ENCODE measurements at places on chromosomes 11 and 22.
A peak's percentile ranks its signal among the peaks of the same experiment; 100 is the strongest.

DNA sequence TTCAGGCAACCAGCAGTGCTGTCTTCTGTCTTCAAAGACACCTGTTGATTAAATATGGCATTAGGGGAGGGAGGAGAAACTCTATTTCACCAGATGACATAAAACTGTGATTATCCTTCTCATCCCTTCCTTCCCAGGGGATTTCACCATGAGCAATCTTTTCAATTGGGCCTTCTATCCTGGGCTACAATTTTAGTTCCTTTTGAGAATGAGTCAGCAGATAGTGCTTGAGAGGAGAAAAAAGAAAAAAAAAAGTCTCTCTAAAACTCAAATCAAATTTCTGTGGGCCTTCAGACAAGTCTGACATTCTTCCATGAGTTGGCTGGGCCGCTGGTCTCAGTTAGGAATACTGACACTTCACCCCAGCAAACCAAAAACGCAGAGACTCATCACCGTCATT, 7.2 kb downstream of the FLI1 start:
- no peak for DNase-seq

DNA sequence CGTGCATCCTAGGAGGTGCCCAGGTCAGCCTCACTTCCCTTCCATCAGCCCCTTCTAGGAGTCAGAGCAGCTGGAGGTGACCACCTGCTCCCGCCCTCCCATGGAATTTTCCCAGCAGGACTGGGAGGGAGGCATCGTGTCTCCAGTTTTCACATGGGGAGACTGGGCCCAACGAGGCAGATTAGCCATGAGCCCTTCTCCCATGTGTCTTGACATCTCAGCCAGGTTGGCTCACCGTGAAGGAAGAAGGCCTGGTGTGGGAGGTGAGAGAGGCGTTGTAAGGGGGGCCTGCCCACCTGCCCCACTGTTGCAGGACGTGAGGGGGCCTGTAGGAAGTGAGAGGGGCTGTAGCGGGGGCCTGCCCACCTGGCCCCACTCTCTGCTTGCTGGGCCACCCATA, 1521.4 kb downstream of the BRD1 start:
- no peak for DNase-seq

- DNase-seq: no peak
Observed at GRCh38 chr11:115180272-115180671, 323.9 kb downstream of the CADM1 start.

- DNase-seq: no peak
Observed at GRCh38 chr11:15903246-15903645, 453.1 kb downstream of the SOX6 start.

DNA sequence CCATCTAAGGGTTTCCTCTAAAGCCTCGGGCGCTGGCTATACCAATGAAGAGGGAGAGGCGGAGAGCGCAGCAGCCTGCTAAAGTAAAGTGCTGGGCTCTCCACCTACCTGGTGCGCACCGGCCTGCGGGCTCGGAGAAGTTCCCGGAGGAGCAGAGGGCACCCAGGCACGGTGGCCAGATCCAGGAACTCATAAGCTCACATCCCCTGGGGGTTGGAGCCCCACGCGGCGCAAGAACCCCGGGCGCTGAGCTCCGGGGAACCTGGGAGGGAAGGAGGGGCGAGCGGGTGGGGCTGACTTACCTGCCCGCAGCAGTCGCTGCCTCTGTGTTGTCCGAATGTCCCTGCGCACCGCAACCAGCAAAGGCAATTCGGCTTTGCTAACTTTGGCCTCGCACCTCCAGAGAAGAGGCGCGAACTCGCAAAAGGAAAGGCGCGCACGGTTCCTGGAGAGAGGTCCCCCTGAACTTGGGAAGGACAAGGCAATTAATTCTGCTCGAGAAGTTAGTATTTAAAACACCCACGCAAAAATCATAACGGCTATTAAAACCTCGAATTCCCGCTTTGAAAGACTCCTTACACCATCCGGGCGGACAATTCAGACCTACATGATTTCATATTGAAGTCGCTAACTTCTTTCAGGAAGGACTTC, 127.6 kb upstream of the C11orf58 start:
- DNase-seq: no peak

DNA sequence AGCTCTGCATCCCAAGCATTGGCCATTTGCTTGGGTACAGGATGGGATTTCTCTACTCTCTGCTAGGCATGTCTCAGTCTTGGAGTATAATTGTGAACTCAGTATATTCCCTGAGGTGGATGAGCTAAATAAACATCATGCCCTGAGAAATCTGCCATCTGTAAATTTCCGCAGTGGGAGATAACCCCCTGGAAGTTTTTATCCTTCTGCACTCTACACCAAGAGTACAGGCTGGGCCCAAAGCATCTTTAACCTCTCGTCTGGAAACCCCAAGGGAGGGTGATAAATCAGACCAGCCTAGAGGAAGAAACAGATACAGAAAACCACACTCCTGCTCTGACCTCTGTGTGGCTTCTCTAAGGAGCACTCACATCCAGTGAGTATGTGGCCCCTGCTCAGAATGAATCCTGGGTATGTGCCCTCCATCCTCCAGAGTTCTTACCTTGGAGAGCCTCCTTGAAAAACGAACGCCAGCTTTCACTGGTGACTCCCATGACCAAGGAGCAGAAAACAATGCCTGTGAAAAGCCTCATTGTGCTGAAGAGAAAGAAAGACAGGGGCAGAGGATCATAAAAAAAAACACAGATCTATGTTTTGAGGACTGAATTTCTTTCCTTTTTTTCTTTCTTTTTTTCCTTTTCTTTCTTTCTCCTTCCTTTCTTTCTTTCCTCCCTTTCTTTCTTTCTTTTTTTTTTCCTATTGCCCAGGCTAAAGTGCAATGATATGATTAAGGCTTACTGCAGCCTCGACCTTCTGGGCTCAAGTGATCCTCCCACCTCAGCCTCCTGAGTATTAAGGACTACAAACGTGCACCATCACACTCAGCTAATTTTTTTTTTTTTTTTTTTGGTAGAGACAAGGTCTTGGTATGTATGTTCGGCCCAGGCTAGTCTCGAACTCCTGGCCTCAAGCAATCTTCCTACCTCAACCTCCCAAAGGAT, 938 bp downstream of the SAA4 start:
- DNase-seq: no peak

DNA sequence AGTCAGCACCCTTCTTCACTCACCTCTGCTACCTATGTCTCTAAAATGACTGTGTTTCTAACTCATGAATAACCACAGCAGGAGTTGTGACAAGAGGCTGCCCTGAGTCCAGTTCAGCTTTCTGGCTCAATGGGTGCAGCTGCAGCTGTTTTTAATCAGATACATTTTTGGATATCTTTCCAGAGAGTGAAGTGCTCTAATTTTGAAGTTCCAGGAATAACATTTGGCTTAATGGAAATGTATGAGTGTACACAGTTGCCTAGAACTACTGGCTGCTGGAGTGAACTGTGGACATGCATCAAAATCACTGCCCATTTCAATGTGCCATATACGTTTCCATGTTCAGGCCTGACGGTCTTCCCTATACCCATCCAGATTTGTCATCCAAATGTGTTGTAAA, 769.5 kb upstream of the ANO3 start:
- DNase-seq: no peak

DNA sequence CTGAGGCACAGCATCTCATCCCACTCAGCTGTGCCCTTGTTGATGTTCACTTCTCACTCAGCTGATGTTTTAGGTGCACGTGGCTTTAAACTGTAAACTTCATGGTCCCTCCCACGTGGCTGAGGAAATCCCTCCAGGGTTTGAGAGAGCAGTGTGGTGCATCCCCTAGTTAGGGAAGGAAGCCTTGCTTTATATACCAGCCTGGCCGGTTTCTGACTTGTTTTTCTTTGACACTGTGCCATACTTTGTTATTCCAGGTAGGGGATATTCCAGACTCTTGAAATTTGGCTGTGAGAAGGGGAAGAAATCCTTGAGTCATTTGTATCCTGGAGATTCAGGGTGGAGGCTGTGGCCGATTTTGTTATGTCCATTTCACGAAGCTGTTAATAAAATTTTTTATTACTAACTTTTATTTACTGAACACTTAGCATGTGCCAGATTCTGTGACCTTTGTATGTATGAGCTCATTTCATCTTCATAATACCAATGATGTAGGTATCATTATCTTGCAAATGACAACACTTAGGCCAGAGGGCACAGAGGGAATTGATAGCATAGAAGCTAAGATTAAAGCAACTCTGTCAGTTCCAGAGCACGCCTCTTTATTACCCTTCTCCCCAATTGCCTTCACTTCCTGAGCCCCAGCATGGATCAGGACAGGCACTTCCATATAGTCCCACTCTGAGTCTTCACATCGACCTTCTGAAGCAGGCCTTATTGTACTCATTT, 116.6 kb downstream of the NAV2 start:
- DNase-seq: no peak

GRCh38 chr22:36329254-36330078, 58.3 kb downstream of the MYH9 start:
- DNase-seq: peak; percentile 81

GRCh38 chr11:70112017-70112434, 33.9 kb downstream of the ANO1 start:
- DNase-seq: no peak

DNA sequence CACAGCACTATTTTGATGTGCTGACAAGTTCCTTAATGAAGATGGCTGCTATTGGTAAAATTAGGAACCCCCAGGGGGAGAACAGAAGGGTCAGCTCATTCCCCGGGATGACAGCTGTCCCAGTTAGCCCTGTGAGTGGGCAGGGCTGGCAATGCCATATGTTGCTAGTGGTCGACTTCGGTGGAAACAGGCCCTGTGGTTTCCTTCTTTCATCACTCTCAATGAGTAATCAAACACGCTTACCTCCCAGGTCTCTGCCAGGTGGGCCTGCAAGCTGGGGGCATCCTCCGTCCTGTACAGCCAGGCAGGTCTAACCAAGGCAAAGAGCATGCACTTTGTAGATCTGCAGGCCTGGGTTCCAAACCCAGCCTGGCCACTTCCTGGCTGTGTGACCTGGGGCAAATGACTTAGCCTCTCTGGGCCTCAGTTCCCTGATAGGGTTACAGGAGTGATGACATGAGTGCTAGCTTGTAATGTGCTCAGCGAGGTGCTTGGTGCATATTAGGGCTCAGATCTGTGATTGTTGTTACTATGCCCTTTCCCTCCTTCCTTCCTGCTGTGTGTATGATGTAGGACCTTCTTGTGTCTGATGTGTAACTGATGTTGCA, 85.2 kb downstream of the TSPAN18 start:
- no peak for DNase-seq

- DNase-seq: no peak
Observed at GRCh38 chr11:73907191-73907590, 30.4 kb downstream of the PAAF1 start.

DNA sequence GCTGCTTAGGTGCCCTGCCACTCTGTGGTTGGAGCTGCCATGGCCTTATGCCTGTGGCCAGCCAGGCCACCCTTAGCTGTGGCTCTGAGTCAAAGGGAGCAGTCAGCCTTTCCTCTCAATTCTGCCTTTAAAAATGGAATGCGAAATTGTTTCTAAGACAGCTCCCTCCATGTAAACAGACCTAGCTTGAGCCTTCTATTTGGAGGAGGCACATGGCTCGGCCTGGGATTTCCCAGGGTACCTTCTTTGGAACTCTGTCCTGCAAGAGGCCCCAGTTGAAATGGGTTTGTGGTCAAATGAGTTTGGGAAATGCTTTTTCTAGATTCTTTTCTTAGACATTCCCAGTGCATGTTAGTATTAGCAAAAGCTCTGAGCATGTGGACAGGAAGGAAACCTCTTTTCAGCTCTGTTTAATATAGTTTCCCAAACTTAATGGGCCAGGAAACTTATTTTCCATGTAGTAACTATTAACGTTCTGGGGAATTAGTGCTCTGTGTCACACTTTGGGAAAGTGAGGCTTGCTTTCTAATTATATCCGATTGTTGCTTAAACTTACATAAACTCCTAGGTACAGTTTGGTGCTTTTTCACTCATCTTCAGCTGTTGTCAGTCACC, 7.8 kb downstream of the PHOX2A start:
- DNase-seq: no peak

DNA sequence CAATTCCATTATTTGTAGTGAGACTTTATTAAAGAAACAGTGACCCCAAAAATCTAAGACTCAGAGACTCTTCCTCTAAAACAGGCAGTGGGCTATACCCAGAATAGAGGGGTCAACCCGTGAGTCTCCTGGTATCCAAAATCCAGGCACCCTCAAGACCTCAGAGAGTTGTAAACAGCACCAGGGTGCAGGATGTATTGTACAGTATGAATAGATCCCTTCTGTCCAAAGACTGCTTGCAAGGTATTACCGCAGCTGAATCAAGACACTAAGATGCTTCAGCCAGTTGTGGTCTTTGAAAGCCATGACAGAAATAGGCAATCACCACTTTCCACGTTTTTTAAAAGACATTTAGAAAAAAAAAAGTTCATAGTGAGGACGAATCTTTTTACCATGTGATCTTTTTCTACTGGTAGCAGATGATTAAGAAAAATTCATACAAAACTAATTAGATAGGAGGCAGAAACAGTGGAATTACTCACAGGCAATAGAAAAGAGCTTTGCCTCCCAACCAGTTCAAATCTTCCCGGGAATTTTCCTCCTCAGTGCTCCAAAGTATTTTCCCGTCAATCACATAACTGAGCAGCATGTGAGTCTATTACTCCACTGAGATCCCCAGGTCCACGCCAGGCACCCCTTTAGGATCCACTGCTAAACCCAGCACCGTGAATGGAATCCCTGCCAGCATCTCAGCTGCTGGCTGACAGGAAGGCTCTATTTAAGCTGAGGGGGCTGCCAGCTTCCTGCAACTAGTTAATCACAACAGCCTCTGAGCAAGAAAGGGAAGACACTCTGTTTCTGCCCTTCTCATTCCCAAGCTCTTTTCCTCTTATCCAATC, 113.1 kb downstream of the ETS1 start:
- no peak for DNase-seq

DNA sequence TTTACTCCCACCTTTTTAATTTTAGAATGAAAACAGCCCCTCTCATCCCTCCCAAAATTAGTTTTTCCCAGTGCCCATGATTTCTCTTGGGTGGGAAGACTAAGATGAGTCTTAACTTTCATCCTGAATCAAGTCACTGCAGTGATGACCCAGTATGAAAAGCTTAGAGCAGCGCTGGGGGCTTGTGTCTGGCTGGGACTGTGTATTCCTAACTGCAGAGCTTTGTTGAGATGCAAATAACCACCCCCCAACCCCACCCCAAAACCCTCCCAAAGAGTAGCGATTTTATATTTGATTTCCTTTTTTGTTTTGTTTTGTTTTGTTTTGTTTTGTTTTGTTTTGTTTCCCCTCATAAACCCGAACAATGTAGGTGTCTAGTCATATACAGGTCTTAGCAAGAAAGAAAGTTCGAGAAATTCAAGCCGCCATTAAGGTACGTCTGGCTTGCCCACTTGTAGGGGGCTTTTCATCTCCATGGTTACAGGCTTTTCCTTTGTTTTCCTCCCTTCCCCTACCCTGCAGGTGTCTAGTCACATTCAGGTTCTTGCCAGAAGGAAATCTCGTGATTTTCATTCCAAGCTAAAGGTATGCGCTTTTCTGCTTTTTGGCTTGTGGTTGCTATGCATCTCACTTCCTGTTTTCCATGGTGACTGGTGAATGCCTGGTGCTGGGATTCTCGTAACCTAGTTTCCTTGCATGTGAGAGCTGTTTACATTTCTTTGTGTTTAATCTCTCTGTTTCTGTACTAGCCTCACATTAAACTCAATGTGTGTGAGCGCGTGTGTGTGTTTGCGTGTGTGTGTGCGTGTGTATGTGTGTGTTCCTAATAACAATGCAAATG, 144.6 kb upstream of the RASSF10 start:
- DNase-seq: no peak

GRCh38 chr11:1672613-1673350, 24.2 kb upstream of the KRTAP5-6 start:
- DNase-seq: no peak

All from stimulated activated CD4-positive, alpha-beta T cell treated with anti-CD3 and anti-CD28 coated beads, Interleukin-4, amount 100 ng/mL, for 48 hours (primary cell).